ENCODE measurements at places on chromosomes 4 and X. TPM values are rescaled to one million over a fixed set of nuclear protein-coding genes. Genes with fewer than 3 reads are reported as not detected.

Gene IL2
- not detected for total RNA-seq

DNA sequence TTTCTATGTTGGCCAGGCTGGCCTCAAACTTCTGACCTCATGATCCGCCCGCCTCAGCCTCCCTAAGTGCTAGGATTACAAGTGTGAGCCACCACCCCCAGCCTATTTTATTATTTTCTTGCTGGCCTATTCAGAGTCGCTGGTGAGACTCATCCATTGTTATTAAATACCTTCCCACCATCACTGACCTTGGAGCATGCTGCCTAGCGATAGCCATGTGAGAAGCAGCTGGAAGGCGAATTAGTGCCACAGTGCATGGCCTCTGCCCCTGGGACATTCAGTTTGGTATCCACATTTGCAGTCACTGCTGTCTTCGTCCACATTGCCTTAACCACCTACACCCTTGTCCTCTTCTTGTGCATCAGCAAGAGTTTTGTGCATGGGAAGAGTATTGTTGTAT is 32.4 kb upstream of the NMU start:
- H3K27me3 ChIP-seq, result no peaks in the 10 kb centered on the region
- no peak overlapping the region for H3K27ac ChIP-seq
- H3K4me3 ChIP-seq, result no peak overlapping the region
- H3K36me3 ChIP-seq, result no peaks in the 10 kb centered on the region
- no peak for DNase-seq
- no peaks in the 10 kb centered on the region for H3K4me1 ChIP-seq

DNA sequence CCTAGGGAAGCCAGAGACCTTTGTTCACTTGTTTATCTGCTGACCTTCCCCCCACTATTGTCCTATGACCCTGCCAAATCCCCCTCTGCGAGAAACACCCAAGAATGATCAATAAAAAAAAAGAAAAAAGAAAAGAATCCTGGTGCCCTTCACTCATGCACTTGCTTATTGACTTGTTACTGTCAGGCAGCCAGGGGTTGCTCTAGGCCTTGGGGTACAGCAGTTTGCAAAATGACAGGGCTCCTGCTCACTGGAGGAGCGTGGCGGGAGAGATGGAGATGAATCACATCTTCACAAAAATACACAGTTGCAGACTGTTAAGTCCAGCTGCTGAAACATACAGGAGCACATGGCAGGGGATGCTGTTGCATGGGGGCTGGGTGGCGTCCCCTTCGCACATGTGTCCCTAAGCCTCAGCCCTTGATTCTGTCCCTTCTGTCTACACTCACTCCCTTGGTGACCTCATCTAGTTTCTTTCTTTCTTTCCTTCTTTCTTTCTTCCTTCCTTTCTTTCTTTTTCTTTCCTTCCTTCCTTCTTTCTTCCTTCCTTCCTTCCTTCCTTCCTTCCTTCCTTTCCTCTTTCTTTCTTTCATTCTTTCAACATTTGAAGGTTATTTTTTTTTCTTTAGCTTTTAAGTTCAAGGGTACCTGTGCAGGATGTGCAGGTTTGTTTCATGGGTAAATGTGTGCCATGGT is 16.9 kb upstream of the TMEM271 start:
- no peak overlapping the region for H3K27ac ChIP-seq
- H3K27me3 ChIP-seq, result no peaks in the 10 kb centered on the region
- no peak for DNase-seq
- H3K36me3 ChIP-seq, result no peaks in the 10 kb centered on the region

GRCh38 chr4:130712038-130712437 is 1616.1 kb downstream of the C4orf33 start:
- H3K27me3 ChIP-seq, result no peaks in the 10 kb centered on the region
- H3K4me1 ChIP-seq, result no peaks in the 10 kb centered on the region
- no peak for DNase-seq
- H3K27ac ChIP-seq, result no peak overlapping the region
- no peak overlapping the region for H3K4me3 ChIP-seq

DNA sequence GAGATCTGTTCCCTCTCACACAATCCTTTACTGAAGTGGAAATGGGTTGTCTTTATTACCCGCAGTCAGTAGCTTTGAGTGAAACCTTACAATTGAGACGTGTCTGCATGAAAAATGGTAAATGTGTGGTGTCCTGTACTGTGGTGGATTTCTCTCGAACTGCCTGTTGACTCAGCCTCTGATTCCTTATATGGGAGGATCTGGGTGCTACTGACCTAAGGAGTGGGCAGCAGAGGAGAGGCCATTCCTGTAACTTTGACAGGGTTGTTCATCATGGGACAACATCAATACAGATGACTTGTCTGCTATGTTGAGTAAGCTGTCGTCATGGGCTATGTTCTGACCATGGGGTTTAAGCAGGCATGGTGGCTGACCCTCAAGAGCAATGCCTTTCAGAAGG is 159.6 kb upstream of the WDR1 start:
- H3K4me1 ChIP-seq, result no peaks in the 10 kb centered on the region
- no peaks in the 10 kb centered on the region for H3K27me3 ChIP-seq
- no peak for DNase-seq
- no peaks in the 10 kb centered on the region for H3K36me3 ChIP-seq

- H3K27me3 ChIP-seq, result no peaks in the 10 kb centered on the region
- H3K36me3 ChIP-seq, result no peaks in the 10 kb centered on the region
- H3K4me1 ChIP-seq, result no peaks in the 10 kb centered on the region
- H3K27ac ChIP-seq, result no peak overlapping the region
Observed at GRCh38 chr4:2304321-2304876, 42.5 kb upstream of the MXD4 start.

DNA sequence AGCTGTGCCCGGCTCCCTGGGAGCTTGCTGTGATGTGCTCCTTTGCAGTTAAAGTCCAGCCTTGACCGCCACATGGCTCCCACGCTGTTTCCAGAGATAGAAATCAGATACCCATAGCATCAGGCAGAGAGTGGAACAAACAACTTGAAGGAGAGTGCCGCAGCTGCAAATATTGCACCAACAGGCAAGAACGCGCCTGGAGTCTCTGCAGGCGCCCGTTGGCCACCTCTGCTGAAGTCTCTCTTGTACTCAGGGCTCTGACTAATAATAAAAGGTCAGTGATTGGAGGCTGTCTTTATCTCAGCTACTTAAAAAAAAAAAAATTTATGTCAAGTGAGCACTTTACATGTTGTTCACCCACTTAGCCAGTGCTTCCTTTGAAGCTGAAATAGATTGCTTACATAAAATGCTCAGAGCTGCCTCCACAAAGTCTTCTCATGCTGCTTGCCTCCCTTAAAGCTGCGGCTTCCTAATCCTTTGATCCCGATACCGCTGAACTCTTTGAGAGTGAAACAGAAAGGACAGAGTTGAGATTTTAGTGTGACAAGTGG is 30.9 kb upstream of the TENM3 start:
- H3K27me3 ChIP-seq, result no peaks in the 10 kb centered on the region
- H3K4me3 ChIP-seq, result no peak overlapping the region
- H3K4me1 ChIP-seq, result peaks cover 6% of the 10 kb centered on the region
- no peak overlapping the region for H3K27ac ChIP-seq
- no peaks in the 10 kb centered on the region for H3K36me3 ChIP-seq
- DNase-seq, result no peak
